ENCODE measurements at places on chromosomes 11 and 22.

- DNase-seq, result no peak
Measured at GRCh38 chr11:120336641-120337354, 585 bp downstream of the ARHGEF12 start.

DNA sequence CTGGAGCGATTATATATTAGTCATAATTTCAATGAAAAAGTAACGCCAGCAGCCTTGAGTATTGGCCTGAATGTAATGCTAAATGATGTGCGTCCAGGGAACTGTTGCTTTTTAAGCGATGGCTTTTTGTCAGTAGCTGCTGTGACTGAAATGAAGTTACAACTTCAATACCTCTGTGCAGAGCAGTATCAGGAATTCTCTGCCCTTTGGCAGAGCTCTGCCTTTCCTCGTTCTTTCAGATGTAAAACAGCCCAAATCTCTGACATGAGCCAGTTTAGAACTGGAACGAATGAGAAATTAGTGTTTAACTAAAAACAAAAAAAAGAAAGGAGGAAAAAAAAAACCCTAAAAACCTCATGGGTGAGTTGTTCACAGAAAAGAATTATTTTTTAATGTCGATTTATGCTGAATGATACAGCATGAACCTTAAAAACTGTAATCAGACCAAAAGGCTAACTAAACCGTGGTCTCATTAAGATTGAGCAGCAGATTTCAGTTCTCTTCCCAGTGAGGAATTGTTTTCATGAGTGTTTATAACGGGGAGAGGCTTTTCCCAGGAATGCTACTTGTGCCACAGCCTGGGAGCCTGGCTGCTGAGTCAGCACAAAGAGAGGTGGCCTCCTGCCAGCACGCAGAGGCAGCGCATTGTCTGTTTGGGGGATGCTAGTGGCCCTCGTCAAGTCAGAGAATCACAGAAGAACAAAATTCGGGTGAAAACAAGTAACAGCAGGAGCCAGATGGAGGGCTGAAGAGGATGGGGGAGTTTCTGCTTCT lies 146.2 kb upstream of the RASSF10 start:
- peak; percentile 63 for DNase-seq

DNA sequence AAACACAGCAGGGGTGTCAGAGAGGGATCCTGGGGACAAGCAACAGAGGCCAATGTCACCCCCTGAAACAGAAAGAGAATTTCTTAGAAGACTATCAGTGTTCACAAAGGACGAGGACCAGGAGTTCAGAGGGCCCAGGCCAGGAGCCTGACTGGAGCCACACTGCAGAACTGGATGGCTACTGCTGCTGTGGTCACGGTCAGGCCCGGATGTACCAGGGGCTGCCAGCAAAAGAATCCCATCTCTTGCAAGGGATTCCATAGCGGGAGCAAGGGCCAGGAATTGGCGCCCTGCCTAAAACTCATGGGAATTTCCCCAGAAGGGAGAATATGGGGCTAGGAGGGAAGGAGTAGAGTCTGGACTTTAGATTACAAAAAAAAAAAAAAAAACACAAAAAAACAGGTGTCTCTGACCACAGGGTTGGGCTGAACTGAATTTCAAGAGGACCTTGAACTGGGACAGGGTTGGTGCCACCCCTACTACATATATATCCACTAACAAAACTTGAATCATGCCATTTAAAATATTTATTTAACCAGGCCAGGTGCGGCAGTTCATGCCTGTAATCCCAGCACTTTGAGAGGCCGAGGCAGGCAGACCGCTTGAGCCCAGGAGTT lies 15.7 kb upstream of the KCTD14 start:
- DNase-seq, result no peak

GRCh38 chr11:4808476-4808875 lies 4.3 kb upstream of the OR52R1 start:
- no peak for DNase-seq

- no peak for DNase-seq
Measured at GRCh38 chr11:19674836-19675235, 37.8 kb upstream of the NAV2 start.

DNA sequence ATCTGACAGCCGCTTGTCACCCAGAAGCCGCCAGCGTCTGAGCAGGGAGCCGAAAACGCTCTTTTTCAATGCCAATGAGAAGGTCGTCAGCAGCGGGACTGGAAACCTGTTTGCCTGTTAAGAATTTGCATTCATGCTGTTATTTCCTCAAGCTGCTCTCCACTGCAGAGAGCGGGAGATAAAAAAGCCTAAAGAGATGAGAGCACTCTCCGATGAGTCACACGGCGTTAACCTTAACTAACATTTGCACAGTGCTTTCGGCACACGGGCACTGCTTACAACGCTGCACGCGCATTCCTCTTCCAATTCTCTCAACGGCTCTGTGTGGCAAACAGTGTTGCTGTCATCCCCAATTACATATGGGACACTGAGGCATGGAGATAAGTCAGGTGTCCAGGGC lies 40.0 kb upstream of the RTL6 start:
- DNase-seq, result no peak

DNA sequence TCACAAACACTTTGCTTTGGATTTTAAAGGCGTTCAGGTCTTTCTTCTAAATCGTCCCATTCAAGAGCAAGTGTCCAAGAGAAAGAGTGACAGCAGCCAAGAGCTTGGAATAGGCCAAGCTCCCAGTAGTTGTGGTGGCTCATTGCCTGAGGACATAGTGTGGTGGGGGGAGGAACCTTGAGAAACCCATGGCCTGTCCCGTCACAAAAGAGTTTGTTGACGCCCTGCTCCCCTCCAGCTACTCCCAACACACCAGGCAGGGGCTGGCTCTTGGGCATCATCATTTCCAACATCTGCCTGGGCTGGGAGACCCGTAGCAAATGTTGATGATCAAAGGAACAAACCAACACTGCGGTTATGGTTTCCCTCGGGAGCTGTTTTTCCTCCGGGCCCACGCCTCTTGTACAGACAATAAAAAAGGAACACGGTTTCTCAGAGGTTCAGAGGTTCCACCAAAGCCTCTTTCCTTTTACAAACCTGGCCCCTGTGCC lies 20.8 kb downstream of the FADS3 start:
- peak; percentile 14 for DNase-seq
